ENCODE measurements at places on chromosomes 1 and 21. TPM values are rescaled to one million over a fixed set of nuclear protein-coding genes. Genes with fewer than 3 reads are reported as not detected.

Gene CAMK1G
- 0.50 TPM for total RNA-seq

Gene TRIM45
- 16.5 TPM for total RNA-seq

Gene TSACC
- total RNA-seq: 0.86 TPM

Gene TCHHL1
- total RNA-seq: not detected

Gene EXO5
- total RNA-seq: 8.6 TPM

Gene FCAMR
- not detected for total RNA-seq

Gene SLC5A9
- 48.1 TPM for total RNA-seq

Gene PGM1
- total RNA-seq: 165 TPM

Gene GFI1
- total RNA-seq: 0.27 TPM

Gene FMO3
- total RNA-seq: not detected

Gene SLC25A34
- total RNA-seq: 2.5 TPM

Gene KRTAP13-2
- not detected for total RNA-seq
